Stimulated activated effector memory CD8-positive, alpha-beta T cell treated with anti-CD3 and anti-CD28 coated beads, Interleukin-12 subunit alpha, Interleukin-12 subunit beta, amount 100 ng/mL, for 72 hours (primary cell): ENCODE measurements at places on chromosomes 3 and 15.

DNA sequence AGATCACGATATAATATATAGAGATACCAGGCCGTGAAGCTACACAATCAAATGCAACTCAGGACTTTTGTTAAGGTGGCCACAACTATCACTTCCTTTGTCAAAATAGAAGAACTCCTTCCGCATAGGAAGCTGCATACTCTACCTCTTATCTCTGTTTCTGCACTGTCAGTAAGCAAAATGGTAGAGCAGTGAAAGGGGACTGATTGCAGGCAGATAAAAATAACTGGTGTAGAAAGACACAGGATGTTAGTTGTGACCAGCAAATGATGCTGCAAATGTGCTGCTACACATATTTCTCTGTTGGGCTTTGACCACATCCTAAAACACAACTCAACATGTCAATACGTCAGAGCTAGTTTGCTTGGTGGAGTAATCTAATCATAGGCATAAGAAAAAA is 16.3 kb upstream of the TRAT1 start:
- DNase-seq: no peak

DNA sequence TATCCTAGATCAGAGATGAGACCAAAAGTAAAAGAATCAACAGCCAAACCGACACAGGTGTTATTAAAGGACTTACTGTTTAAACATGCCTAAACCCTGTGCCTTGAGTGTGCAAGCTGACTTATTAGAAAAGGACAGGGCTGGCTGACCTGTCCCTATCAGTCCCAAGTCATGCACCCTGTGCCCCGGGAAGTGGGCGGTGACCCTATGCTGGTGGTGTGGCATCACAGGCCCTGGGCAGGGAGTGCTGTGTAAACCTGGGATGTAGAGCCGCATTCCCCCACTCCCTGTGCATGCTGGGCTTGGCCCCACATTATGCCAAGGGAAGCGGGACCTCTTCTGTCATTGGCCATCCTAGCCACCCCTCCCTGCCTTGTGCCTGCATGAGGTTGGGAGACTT is 10.6 kb downstream of the DNAJA4 start:
- DNase-seq: no peak

DNA sequence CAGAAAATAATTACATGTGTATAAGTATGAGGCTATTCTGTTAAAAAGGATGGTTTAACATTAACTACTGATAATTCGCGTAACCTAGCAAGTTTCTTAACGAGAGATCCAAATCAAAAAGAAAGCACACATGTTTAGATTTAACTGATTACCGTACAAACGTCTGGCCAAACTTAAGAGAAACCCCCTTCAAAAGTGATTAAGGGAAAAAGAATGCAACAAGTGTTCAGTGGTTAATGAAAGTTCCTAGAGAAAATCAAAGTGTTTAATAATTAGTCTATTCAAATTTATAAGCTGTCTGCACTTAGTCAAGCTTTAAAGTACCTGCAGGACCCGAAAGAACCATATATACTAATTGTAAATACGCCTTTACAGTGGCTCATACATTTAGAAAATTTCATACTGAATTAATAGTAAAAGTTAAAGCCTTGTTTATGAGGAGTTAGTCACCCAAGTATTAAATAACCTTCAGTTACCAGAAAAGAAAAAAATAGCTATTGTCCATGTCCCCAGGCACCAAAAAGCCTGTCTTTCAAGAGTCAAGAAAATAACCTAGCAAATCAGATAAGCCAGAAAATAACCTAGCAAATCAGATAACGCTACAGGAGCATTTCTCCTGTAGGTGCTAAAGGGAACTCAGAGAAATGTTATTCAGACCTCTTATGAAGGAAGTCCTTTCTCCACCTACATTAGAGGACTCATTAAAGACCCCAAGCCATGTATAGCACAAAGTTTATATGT is 34.6 kb downstream of the ZNF589 start:
- no peak for DNase-seq

GRCh38 chr15:63489352-63489751 is 15.0 kb upstream of the USP3 start:
- DNase-seq: no peak

DNA sequence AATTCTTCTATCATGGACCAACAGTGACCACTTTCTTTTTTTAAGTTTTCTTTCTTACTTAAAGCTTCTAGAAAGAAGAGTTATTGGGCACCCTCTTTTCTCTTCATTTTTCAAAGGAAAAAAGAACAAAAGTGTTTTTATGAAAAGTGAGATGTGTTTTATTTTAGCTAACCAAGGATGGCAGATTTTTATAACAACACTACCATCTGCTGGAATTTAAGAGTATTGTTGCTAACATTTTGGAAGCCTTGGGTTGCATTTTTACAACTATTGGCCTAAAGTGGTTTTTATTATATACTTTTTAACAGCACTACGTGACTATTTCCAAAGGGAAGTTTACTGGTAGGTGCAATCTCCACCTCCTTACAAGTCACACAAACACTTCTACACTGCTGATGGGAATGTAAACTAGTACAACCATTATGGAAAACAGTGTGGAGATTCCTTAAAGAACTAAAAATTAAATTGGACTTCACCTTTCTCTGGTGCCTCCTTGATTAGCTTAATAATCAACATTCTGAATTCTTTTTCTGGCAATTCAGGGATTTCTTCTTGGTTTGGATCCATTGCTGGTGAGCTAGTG is 237.7 kb upstream of the AGTR1 start:
- no peak for DNase-seq

DNA sequence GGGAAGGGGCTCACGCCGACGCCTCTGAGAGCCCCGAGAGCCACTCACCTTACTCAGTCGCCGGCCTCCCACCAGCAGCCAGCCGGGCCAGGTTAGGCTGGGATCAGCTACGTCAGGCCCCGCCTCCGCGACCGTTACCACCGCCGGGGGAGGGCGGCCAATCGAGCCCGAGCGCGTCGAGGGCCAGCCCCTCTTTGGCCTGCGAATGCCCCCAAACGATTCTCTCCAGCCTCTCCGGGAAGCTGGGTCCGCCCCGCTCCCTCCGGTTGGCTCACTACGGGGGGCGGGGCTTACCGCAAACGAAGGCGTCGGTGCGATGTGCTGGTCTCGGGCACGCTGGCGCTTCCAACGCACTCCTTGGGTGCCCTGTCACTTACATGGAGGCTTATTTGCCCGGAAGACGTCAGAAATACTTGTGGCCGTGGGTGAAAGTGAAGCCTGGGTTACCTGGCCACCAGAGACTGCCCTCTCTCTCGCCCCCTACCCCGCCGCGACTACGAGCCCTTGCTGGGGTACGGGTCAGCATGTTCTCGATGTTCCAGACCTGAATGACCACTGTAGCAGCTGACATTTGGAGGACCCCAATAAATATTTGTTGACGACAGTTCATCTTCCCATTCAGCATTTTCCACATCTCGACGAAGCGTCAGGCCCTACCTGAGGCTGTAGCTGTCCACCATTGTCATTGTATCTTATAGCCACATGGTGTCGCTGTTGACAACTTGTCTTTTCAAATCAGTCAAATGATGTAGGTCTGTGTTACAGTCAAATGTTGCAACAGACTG is at the start of gene CEP70:
Gene CEP70 (minus strand): TSS at position 111 of the 785 bp plus-strand sequence. CDS start 21,333 bp downstream, outside the sequence.
- DNase-seq: peak; percentile 75

DNA sequence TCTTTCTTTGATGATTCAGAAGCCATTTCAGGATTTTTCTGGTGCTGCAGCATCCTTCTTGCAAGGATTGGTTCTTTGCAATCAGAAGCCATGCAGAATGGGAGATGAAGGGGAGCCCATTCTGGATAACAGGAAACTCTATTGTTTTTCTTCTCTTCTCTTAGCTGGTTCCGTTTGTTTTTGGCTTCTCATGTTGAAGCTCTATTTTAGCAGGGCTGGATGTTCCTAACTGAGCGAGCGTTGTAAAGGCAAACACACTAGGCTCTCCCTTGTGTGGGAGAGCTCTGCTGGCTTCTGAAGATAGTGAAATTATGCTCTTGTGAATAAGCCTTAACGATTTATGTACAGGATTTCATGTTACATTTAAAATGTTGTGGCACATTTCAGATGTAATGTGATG is 8.3 kb downstream of the CACNA1D start:
- DNase-seq: no peak

- DNase-seq: no peak
Measured at GRCh38 chr15:92847841-92848240, 52.3 kb upstream of the CHD2 start.

- DNase-seq: no peak
Measured at GRCh38 chr15:68367226-68367625, 64.7 kb downstream of the ITGA11 start.

DNA sequence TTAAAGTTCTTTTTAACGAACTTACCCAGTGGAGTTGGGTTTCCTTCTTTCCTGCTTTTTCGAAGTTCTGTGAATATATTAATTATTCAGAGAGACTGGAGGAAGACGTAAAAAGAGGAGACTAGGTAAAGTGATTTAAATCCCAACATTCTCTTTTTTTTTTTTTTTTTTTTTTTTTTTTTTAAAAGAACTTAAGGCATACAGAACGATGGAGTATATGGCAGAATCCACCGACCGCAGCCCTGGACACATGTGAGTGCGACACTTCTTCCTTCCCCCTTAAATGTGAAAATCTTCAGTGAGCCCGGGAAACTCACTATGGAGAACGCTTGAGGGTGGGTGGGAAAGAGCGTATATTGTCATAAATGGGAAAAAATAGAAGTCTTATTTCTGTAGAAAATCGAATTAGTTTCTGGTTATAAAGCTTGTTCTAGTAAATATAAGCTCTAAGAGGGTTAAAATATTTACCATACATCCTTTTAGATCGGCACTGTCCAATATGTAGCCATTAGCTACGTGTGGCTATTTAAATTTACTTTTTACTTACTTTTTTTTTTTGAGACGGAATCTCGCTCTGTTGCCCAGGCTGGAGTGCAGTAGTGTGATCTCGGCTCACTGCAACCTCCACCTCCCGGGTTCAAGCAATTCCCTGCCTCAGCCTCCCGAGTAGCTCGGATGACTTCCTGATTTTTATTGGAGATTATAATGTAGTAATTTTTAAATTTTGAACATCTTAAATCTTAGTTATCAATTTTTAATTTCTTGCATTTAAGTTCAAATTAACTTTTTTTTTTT is 892 bp downstream of the NMD3 start:
- DNase-seq: no peak

- DNase-seq: no peak
Measured at GRCh38 chr15:47846876-47847275, 129.6 kb downstream of the SEMA6D start.

DNA sequence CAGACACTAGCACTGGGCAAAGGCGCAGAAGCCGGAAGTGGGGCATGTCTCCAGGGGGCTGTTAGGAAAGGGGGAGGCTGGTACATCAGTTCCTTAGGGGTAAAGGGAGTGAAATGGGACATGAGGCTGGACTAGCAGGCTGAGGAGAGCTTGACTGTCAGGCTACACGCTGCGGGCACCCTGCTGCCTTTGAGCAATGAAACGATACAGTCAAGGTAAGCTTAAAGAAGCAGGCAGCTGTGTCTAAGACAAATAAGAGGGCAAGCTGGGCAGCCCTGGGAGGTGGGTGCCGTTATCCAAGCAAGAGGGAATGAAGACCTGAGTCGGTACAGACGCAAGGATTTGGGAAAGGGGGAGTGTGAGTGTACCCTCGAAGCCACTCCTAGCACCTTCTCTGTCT is 51.0 kb upstream of the DCLK3 start:
- DNase-seq: no peak

- no peak for DNase-seq
Measured at GRCh38 chr3:24019585-24019984, 74.5 kb downstream of the NR1D2 start.

DNA sequence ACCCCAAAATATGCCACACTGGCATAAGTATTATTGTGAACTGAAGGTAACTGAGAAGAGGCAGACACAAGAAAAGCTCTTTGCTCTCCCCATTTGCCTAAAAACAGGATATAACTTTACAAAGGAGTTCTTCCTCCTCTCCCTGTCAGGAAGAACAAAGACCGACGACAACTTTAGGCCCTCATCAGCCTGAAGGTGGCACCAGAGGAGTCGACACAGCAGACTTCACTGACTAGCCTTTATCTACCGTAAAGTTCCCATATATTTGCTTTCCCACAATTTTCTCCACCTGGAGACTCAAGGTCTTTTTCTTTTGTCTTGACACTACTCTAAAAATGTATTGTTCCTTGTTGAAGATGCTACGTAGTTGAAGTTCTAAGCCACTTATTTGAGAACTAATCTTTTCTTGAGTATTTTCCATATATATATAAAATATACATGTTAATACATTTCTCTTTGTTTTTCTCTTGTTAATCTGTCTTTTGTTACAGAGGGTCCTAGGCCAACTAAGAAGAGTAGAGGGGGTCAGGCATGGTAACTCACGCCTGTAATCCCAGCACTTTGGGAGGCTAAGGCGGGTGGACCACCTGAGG is 16.2 kb upstream of the XIRP1 start:
- DNase-seq: no peak

DNA sequence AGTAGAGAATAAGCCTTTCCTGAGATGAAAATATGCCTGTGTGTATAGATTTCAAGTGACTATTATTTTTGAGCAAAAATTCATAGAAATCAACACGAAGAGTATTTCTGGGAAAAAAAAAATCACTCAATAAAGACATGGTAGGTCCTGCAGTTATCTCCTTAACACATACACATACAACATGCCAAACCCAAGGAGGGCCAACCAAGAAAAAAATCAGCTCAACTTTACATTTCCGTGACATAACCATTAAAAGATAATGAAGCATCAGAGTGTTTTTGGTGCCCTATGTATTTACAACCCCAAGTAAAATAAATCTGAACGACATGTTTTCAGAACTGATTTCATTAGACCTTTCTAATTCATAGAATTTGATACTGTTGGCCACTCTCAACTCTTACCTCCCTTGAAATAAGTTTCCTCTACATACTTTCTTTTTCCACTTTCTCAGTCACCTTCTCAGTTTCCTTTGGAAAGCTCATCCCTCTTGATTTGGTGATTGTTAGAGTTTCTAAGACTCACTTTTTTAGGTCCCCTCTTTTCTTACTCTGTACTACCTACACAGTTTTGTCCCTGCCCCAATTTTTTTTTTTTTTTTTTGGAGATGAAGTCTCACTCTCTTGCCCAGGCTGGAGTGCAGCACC is 162.3 kb downstream of the TBL1XR1 start:
- no peak for DNase-seq

DNA sequence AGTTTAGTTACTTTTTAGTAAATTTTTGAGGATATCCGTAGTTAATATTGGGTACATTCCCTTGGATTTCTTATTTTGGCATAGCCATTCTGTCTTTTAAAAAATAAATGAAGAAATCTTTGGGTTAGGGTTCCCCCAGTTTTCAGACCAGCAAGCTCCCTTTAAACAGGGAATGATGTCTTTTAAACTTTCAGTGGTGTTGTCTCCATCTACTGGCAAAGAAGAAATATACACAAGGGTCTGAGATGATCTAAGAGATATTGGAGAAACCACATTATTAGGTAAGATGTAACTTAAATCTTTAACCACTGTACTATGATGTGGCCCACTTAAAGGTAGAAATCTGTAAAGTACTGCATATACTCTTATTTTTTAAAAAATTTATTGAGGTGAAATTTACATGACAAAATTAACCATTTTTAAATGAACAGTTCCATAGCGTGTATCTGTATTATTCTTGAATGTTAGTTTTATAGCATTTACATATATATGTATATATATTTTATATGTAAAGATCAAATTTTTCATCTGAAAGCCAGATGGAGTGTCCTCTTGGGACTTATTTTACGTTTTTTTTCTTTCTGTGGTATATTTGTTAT is 35.1 kb upstream of the EIF3J start:
- no peak for DNase-seq
